Stimulated activated CD4-positive, alpha-beta T cell treated with anti-CD3 and anti-CD28 coated beads, TNF-alpha, amount 100 ng/mL, for 4 hours (primary cell): ENCODE measurements at places on chromosomes 5 and 9.

DNA sequence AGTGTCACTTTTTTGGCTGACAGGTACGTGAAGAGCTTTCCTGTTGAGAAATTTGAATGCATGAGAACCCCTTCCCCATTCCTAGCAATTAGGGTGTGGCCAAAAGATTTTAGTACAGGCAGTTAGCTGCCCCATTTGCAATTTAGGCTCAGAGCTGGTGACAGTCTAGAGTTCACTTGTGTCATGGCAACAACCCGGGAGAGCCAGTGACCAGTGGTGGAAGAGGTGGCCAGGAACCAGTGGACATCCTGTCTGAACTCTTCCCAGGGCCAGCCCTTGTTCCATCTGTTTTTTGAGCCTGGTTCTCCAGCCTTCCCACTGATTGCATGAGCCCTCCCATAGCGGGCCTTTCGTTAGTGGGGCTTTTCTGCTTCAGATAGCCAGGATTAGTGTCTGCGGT is 2.5 kb upstream of the NEUROG1 start:
- DNase-seq: no peak

GRCh38 chr9:27537756-27538155 is 8.1 kb upstream of the MOB3B start:
- no peak for DNase-seq

- no peak for DNase-seq
Measured at GRCh38 chr9:131046093-131046380, 37.1 kb downstream of the LAMC3 start.

GRCh38 chr9:90259311-90260246 is 383.0 kb downstream of the DIRAS2 start:
- no peak for DNase-seq

- DNase-seq: no peak
Measured at GRCh38 chr9:130842545-130842944, 7.5 kb downstream of the ABL1 start.
